ENCODE measurements at places on chromosomes 4 and X.

DNA sequence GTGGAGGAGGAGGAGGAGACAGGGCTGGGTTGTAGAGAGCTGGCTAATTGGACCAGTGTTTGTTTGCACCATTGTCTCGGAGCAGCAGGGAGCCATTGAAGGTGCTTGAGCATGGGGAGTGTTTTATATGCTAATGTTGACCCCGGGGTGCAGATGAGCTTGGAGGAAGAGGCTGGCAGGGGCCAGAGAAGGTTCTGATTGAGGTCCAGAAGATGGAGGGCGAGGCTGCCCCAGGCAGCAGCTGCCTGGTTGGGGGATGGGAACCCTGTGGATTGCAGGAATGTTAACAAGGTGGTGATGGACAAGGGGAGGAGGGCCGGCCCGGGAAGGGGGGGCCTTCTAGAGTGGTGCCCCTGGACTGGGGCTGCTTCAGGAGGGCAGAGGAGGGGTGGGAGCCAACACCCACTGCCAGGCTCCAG lies 18.0 kb downstream of the DOK7 start:
- no peak for DNase-seq

DNA sequence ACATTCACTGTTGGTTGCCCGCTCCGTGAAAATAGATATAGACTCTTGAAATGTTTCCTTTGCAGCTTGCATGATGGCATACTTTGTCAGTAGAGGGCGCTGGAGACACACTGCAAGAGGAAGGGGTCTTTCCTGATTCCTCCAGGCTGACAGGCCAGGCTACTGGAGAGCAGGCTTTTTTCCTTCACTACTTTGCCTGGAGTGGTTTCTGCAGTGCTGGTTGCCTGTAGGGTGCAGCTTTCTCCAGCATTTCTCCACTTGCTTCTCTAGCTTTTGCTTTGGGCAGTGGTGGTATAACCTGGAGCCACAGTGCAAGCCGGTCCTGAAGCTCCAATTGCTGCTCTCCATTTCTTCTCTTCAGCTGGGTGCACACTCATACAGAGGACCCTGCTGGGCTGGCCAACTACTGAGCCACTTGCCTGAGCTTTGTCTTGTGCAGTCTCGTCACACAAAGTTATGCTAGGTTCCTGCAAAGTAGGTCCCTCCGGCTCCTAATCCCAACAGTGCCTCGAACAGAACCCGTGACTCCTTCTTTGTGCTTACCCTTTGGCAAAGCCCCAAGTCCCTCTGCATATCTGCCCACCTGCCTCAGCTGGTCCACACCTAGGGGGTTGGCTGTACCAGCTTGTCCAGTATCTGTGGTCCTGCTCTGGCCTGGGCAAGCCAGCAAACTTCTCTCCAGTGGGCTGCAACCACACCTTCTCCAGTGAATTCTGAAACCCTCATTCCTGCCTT lies 46.3 kb downstream of the RASSF6 start:
- DNase-seq = peak; percentile 78

DNA sequence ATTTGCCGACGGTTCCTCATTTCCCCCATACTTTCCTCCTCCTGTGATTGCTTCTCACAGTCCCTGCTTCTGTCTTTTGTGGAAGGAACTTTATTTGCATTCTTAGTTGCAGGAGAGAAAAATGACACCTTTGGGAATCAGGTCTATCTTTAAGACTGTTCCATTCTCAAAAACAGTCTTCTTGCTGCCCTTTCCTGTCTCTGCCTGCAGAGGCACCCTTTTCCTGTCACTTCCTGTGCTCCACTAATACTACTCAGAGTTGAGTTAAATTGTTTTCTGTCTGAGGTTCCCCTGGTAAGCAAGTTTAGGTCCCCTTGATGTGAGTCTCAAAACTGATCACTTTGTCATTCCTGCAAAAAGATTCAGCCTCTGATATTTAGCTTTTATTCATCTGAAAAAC lies 208.8 kb upstream of the CLNK start:
- no peak for DNase-seq

- DNase-seq = no peak
Observed at GRCh38 chr4:60718874-60719273, 481.3 kb upstream of the ADGRL3 start.

DNA sequence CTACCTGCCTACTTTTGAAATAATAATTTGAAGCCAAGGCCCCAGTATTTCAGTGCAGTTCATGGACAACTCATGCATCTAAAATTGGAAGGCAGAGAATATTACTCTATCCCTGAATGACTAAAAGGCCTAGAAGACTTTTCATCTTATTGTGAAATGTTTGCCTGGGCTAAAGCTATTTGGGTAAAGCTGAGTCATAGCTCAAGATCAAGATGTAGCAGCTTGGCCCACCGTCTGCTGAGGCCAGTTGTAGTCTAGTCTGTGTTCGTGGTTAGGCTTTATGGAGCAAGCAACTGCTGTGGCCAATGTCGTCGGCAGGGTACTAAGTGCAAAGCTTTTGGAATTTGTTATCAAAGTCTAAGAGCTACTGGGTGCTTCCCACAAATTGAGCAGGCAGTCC lies 929.1 kb downstream of the RAB28 start:
- no peak for DNase-seq

- no peak for DNase-seq
Observed at GRCh38 chr4:154406018-154406795, 85.4 kb downstream of the DCHS2 start.

- no peak for DNase-seq
Observed at GRCh38 chr4:170425521-170426143, 335.9 kb upstream of the AADAT start.

DNA sequence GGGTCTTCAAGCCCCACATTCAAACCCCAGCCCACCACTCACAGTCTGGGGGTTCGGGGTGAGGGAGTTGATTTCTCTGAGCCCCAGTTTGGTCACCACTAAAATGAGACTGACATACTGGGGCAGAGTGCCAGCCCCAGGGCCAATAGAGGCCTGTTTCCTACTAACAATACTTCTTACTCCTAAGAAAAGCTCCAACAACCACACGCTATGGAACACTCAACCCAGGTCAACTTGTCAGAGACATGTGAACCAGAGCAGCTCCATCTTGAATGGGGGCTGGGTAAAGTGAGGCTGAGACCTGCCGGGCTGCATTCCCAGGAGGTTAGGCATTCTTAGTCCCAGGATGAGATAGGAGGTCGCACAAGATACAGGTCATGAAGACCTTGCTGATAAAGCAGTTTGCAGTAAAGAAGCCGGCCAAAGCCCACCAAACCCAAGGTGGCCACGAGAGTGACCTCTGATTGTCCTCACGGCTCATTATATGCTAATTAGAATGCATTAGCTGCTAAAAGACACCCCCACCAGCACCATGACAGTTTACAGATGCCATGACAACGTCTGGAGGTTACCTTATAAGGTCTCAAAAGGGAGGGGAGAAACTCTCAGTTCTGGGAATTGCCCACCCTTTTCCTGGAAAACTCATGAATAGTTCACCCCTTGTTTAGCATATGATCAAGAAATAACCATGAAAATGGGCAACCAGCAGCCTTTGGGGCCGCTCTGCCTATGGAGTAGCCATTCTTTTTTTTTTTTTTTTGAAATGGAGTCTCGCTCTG lies 26.6 kb upstream of the HTRA3 start:
- DNase-seq = no peak

DNA sequence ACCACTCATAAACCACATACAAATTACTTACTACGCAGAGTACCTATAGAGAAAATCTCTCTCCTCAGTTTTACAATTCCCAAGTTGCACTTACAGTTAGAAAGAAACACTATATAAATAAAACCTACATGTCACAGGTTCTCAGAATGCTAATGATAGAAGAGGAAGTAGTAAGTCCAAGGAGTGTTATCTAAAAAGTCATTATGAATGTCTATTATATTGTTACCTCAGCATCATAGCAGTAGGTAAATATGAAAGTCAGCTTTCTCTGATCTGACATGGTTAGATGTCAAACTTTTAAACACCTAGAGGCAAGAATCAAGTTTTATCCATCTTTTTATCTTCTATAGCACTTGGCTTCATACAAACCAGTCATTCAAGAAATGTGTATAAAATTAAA lies 163.2 kb upstream of the FAM241A start:
- no peak for DNase-seq

DNA sequence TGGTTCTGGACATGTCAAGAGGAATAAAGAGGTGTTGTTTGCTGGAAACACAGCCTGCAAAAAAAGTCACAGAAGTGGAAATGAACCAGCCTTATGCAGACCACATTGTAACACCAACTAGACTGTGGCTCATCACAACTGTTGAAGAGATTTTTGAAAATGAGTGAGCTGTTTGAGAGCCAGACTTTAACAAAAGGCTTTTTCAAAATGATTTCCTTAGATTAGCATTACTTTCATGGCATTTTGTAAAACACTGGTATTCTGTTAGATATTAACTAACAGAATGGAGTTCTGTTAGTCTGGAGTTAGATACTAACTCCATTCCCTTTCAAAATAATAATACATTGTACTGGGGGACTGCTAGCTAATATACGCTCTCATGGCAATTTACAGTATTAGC lies 60.6 kb upstream of the GABRA2 start:
- DNase-seq = no peak

DNA sequence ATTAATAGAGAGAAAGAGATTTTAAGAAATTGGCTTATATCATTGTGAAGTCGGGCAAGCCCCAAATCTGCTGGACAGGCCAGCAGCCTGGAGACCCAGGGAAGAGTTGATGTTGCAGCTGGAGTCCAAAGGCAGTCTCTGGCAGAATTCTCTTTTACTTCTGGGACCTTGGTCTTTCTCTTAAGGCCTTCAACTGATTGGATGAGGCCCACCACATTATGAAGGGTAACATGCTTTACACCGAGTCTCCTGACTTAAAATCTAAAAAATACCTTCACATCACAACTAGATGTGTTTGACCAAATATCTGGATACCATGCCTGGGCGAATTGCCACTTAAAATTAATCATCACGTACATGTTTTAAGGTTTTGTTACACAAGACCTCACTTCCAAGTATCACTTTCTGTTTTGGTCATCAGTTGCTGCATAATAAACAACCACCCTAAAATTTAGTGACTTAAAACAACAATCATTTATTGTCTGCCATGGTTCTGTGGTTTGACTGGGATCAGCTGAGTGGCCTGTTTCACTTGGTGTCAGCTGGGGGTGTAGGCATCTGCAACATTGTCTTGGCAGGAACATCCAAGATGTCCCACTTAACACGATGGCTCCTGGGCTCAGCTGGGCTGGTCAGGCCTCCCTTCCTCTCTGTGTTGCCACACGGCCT lies 3.4 kb downstream of the CD38 start:
- no peak for DNase-seq

DNA sequence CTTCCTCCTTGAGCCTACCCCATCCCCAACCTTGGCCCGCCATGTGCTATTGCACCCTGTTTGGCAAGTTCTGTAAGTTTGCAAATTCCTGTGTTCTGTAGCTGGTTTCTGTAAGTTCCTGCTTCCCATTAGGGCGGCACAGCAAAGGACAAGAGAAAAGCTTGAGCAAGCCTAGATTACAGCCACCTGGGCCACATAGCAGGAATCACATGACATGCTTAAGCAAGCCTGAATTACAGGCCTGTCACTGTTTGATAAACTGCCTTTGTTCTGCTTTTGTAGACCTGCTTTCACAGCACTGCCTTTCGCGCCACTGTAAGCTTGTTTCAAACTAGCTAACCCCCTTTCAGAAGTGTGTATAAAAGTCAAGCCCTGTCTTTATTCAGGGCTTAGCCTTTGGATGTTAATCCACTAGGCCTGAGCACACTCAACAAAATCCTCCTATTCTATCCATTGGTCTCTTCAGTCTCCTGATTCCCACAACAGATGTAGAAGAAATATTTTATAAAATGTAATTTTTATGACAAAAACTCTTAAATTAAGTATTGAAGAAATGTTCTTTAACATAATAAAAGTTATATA lies 906.8 kb upstream of the NDST4 start:
- no peak for DNase-seq

GRCh38 chrX:39762266-39762841 lies 335.4 kb downstream of the BCOR start:
- no peak for DNase-seq

Data from T47D (cell line).